ENCODE measurements at places on chromosomes 3 and 15. TPM values are rescaled to one million over a fixed set of nuclear protein-coding genes. Genes with fewer than 3 reads are reported as not detected.
A peak's percentile ranks its signal among the peaks of the same experiment; 100 is the strongest.

GRCh38 chr3:97901313-97902248 is 70.7 kb downstream of the RIOX2 start:
- no peak for DNase-seq

Gene LIPC
- 1.6 TPM for total RNA-seq

DNA sequence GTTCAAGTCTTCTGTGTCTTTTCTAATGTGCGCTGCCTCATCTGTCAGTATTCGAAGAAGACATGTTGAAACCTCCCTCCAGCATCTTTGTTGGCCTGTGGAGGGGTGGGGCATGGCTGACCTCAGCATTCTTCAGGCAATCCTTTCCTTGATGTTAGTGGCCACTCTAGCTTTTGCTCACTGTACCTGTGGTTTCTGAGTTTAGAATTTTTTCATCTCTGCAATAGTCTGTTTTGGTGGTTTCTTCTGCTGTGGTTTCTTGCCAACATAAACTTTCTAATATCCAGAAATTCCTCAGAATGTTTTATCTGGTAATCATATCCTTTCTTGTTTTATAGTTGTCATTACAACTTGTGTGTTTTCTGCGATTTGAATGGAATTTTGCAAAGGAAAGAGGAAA is 251.3 kb upstream of the NR2E3 start:
- peak; percentile 93 for DNase-seq

- no peak for DNase-seq
Observed at GRCh38 chr3:5198986-5199731, 11.7 kb downstream of the EDEM1 start.

- DNase-seq: peak; percentile 57
Observed at GRCh38 chr3:118544458-118544857, 490.2 kb downstream of the IGSF11 start.
